ENCODE measurements at places on chromosomes 12 and 14.

GRCh38 chr12:45406988-45407850 lies 191.3 kb downstream of the ANO6 start:
- no peak for DNase-seq

- DNase-seq: peak; percentile 65
These were observed 96.2 kb downstream of the CIT start for GRCh38 chr12:119780786-119781434.

DNA sequence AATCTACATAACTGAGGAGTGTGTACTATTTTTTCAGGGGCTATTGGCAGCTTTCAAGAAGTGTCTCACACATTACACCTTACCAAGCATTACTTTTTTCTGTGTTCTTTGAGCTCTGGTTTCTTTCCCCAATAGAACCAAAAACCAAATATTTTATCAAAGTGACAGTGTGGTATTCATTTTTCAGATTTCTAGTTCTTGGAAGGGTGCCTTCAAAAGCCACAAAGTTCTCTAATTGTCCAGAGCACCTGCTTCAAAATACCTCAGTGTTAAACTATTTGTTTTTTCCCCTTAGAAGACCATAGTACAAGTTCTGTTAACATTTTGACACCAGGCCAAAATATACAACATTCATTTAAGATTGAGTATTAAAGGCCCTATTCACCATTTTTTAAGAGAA lies 515.7 kb downstream of the ETNK1 start:
- DNase-seq: no peak

DNA sequence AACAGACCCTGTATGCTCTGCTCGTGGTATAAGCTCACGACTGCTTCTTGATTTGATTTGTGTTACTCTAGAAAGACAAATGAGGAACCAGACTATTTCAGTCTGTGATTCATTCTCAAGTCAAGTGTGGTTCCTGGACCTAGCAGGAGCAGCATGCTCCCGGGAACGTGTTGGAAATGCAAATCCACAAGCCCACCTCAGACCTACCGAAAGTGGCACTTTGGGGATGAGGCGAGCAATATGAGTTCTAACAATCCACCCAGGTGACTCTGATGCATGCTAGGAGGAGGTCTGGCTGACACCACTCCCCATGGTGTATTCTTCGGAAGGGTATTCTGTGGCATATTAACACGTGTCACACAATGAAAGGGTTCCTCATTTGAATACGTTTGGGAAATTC lies 59.5 kb upstream of the TMX1 start:
- no peak for DNase-seq

- peak; percentile 43 for DNase-seq
These were observed 10.6 kb upstream of the DNAL1 start for GRCh38 chr14:73634011-73634833.

GRCh38 chr14:91515979-91516378 lies 5.9 kb upstream of the PPP4R3A start:
- DNase-seq: no peak

DNA sequence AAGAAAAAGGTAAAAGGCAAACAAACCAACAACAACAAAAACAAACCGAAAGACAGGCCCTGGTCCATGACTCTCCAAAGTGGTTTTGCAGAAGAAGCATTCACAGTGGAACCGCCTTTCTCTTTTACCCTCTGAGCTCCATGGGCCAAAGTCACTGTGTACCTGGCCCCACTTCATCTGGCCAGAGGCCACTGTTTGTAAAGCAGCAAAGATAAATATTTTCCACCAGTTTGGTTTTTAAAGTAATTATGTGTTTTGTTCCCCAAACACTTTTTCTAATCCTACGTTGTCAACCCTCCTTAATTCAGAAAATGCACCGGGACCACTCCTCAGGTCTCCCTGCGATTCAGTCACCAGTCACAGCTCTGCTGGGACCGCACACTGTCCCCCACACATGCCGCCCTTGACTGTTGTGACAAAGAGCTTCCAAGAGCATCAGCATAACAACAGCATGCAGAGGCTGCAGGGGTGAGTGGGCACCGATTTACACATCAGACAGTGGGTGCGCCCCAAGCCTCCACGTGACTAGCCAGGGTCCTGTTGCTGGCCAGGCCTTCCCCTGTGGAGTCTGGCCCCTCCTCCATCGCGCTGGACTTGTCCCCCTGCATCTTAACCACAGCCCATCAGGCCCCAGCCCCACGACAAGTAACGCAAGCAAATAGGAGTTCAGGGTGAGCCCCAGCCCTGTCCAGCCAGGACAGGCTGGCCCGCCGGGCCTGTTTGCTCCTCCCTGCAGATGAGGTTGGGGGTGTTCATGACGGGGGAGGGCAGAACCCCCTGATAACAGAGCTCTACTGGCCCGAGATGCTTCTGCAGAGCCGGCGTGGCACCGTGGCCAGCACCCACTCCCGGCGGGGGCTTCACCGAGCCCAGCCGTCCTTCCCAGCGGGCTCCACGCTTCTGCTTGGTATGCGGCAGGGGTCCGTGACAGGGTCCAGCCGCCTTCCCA lies 65.2 kb upstream of the DIO3 start:
- no peak for DNase-seq

- no peak for DNase-seq
These were observed 76.4 kb downstream of the PAPOLA start for GRCh38 chr14:96578619-96579018.

DNA sequence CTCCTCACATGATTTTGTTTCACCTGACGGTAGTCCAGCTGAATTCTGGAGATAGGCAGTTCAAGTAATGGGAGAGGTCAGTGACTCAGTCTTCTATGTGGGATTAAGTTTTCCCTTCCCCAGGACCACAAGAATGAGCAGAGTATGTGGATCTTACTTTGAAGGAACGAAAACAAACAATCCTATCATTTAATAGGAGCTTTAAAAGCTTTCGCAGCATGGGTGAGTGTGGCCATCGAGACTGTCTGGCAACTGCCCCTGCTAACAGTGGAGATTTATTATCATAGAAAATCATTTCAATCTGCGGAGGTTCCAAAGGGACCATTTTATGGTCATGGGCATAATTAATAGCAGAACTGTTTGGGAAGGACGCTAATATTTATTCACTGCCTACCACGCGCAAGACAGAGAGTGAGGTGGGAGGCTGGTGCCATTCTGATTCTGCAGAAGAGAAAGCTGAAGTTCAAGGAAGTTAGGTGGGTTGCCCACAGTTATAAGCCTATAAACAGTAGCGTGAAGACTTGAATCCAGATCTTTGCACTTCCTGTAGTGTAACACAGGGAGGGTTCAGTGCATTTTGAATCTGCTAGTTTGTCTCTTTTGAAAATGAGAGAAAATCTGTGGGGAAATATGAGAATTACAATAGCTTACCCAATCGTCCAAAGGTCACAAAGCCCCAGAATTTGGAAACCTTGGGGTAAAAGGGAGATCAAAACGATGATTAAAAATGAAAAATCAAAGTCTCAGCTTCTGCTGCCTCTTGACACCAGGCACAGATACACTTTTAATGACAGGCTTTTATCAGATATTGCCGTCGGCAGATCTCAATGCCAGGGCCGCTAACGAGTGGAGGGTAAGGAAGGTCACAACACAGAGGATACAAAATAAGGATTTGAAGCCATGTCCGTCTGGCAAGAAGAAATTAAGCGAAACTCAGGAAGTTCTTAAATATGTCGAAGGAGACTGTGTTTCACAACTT lies 209.6 kb downstream of the CRADD start:
- no peak for DNase-seq

- no peak for DNase-seq
These were observed 41.4 kb downstream of the PRPF40B start for GRCh38 chr12:49664591-49665239.

- DNase-seq: no peak
These were observed 23.4 kb upstream of the LRP6 start for GRCh38 chr12:12290206-12290605.

GRCh38 chr12:104187446-104188155 lies 28.0 kb upstream of the TXNRD1 start:
- no peak for DNase-seq

GRCh38 chr14:72752034-72752412 lies 141.9 kb downstream of the DPF3 start:
- no peak for DNase-seq

- DNase-seq: no peak
These were observed 153.0 kb upstream of the CAND1 start for GRCh38 chr12:67116134-67116533.

DNA sequence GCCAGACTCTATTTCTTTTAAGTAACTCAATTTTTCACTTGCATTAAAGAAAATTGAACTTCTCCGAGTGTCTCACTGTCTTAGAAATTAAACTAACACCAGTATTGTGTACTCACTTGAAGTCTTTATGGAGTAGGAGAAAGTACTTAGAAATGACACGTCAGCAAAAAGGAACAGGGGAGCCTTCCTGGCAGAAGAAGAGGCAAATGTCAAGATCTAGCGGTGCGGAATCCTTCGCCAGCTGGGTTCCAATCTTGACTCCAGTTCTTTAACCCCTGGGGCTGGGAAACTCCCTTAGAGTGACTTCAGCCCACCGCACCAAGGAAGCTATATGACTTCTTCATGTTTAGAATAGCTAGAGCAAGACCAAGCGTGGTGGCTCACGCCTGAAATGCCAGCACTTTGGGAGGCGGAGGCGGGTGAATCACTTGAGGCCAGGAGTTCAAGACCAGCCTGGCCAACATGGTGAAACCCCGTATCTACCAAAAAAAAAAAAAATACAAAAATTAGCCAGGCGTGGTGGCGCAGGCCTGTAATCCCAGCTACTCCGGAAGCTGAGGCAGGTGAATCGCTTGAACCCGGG lies 34.4 kb downstream of the WBP11 start:
- no peak for DNase-seq

DNA sequence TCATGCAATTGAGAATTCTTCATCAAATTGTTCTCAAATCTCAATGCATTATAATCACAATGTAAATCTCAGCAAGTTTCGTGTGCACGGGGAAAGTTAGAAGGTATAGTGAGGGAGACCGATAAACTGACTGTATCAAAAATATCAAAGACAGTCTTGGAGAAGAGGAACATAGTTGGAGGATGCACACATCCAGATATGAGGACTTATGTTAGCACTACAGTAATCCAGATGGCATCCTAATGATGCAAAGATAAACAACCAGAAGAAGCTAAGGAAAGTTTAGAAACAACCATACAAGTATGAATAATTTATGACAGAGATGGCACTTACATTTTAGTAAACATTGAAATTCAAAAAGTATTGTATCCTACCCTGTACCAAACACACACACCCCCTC lies 760.1 kb downstream of the RPS29 start:
- no peak for DNase-seq

DNA sequence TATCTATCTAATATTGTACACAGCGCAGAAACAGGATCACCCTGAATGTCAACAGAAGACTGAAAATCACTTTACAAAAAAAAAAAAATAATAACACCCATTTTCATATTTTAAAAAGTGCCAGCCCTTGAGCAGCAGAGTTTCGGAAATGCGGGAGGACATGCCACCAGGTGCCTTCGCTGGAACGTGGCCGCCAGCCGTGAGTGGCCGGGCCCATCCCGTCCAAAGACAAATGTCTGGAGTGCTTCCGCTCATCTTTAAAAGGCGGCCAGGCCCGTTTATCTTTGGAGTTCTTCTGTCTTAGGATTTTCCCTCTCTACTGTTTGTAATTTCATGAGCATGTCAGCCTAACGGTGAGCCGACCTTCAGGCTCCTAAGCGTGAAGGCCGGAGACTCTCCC lies 43.5 kb downstream of the LRTM2 start:
- no peak for DNase-seq

DNA sequence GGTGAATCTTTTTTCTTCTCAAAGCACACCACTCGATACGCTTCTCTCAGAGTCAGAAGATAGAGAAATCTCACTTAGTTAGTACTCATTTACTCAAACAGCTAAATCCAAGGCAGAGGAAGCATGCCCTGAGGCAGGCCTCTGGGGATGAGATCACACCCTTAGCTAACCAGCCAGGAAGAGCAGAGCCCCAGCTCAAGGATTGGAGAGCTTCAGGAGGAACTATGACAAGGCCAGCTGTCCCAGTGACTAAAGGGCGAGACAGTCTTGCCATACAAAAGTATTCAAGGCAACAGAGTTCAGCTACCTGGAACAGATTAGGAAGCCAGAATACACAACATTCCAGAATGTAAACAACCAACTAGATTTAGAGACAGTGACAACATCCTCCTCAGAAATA lies 197.7 kb upstream of the CCDC196 start:
- no peak for DNase-seq

- no peak for DNase-seq
These were observed 446.5 kb upstream of the MIS18BP1 start for GRCh38 chr14:45699471-45699870.

GRCh38 chr12:68451261-68452077 lies 119.3 kb upstream of the MDM1 start:
- peak; percentile 36 for DNase-seq

DNA sequence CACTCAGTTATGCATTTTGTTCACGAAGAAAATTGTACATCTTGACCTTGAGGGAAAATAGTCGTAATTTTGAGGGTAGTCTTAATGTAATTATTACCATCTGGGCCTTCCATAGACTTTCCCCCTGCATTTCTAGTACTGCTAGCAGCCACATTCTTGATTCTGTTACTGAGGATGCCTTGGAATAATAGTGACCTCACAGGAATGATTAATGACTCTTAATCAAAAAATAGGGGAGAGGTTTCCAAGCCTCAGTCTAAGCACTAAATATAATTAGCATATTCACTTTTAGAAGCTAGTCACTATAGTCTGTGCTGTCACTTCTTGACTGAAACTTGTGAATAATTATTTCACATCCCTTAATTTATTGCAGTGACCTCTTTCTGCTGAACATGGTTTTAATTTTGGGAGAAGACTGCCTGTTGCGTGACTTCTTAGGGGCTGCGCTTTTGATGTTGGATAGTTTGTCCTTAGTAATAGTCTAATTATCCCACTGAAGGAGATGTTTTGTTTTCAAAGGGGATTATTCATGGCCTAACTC lies 400.5 kb downstream of the ADAMTS20 start:
- DNase-seq: no peak

DNA sequence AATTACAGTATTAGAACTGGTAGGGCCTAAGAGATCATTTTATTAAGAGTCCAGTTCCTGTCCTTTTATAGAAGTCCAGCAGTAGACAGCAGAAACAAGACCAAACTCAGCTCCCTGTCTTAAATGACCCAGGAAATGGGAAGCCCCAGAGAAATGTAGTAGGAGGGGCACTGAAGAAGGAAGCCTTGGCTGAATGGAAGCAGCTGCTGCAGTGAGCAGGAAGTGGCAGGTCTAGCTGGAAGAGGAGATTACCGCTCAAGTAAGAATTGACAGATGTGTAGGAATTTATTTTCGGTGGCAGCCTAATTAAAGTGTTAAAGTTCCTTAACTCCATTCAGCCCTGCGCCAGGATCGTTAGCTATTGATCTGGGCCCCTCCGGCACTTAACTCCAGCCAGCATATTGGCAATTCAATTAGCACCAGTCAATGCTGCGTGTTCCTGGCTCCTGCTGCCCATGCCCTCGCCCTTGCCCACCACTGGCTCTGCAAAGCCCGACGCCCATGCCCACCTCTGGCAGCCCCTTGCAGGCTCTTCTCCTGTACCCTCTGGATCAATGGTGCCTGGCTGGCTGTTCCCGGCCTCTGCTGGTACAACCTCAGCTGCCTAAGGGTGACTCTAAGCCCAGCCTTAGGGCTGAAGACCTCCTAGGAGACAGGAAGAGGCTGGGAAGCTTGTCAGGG lies 21.1 kb downstream of the ZFHX2 start:
- DNase-seq: no peak

All from Ammon's horn (tissue), 1 donor.